ENCODE measurements at places on chromosomes 4 and X.
A peak's percentile ranks its signal among the peaks of the same experiment; 100 is the strongest.

DNA sequence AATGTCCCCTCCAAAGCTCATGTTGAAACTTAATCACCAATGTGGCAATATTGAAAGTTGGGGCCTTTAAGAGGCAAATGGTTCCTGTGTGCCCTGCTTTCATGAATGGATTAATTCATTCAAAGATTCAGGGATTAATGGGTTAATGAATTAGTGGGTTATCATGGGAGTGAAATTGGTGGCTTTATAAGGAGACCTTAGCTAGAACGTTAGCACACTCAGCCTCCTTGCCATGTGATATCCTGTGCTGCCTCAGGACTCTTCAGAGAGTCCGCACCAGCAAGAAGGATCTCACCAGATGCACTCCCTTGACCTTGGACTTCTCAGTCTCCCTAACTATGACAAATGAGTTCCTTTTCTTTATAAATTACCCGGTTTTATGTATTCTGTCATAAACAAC, 2.6 kb upstream of the WDR19 start:
- no peak for DNase-seq

GRCh38 chr4:114613560-114613959, 15.0 kb downstream of the UGT8 start:
- no peak for DNase-seq

- DNase-seq = no peak
Measured at GRCh38 chrX:97633798-97634197, 750.1 kb downstream of the RPA4 start.

- DNase-seq = no peak
Measured at GRCh38 chr4:17288151-17288550, 223.7 kb downstream of the QDPR start.

- no peak for DNase-seq
Measured at GRCh38 chrX:107348051-107348450, 101.4 kb upstream of the FRMPD3 start.

- DNase-seq = no peak
Measured at GRCh38 chr4:52861171-52861823, 820 bp upstream of the RASL11B start.

DNA sequence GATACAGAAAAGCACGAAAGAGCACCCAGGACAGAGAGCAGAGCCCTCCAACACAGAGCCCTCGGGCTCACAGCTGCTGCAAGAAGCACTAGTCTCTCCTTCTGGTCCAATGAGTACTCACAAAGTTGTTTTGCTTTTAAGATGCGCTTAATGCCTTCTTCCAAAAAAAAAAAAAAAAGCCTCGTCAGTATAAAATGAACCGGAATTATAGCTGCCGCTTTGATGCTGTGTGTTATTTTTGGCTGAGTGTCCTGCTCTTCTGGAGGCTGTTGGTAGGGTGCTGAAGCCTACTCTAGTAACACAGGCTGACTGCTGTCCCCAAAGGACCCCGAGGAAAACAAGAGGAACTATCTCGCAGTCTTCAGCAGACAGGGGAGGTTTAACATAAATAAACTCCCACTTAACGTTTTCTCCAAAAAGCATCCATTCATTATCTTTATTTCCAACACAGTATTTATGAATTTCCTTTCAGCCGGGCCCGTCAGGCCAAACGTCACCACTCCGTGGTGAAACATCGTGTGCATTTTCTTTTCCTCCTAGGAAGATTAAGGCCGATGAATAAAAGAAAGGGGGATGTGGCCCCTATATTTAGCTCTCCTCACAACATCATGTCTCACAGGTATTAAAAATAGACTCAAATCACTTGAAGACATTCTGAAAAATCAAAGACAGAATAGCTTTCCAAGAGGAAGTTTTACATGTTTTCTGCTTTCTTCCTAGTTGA, 213.7 kb upstream of the PPARGC1A start:
- no peak for DNase-seq

DNA sequence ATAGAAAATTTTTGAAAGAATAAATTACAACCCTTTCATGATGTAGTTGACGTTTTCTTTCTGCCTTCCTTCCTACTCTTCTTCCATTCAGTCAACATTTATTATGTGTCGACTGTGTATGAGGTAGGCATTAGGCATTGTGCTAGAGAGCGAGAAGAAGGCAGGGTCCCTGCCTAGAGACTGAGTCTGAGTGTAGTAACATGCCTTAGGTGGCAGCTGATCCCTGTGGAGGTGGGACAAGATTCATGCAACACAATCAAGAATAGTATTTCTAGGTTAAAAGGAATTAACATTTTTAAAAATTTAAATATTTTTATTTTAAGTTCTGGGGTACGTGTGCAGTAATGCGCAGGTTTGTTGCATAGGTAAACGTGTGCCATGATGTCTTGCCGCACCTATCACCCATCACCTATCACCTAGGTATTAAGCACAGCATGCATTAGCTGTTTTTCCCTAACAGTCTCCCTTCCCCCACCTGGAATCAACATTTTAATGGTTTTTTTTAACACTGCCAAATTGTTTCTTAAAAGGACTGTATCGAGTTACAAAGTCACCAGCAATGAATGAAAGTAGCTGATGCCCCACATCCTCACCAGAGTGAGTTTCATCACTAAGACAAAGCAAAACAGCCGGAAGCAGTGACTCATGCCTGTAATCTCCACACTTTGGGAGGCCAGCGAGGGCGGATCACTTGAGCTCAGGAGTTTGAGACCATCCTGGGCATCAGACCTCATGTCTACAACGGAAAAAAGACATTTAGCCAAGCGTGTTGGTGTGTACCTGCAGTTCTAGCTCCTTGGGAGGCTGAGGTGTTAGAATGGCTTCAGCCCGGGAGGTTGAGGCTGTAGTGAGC, 84.0 kb downstream of the WWC2 start:
- peak; percentile 35 for DNase-seq

DNA sequence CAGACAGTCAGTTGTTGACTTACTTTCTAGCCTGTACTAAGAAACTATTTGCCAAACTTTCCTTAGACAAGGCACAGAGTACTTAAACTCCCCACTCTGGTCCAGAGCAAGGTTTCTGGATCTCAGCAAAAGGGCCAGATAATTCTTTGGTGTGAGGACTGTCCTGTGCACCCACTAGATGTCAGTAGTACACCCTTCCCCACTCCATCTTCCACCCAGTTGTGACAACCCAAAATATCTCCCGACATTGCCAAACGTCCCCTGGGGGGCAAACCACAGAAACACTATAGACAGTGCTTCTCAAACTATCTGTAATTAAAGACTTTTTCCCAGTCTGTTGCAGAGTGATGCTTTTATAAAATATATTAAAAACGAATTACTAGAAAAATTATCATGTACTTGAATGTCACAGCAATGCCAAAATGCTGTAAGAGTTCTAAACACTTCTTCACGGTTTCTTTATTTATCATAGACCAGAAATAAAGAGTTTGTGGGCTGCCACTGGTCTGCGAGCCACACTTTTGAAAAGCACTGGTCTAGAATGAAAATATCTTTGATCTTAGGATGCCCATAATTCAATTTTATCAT, 203.5 kb downstream of the PRDM5 start:
- no peak for DNase-seq

DNA sequence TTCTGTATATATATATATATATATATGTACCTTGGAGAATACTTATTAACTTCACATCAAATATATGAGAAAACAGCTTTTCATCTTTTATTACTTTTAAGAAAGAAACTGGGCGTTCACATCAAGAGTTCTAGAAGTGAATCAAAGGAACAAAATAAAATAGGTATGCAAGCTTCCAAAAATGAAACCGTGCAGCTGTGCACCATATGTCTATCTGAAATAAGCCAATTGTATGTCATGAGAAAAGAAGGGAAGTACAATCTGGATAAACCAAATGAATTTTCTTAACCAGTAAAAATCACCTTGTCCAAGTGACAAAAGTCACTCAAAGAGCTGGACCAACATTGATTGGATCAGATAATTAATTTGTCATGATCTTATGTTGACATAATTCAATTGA, 405.4 kb upstream of the TECRL start:
- DNase-seq = no peak

- DNase-seq = no peak
Measured at GRCh38 chrX:19611636-19612376, 96.5 kb upstream of the MAP3K15 start.

- no peak for DNase-seq
Measured at GRCh38 chrX:68681443-68681941, 34.0 kb downstream of the STARD8 start.

DNA sequence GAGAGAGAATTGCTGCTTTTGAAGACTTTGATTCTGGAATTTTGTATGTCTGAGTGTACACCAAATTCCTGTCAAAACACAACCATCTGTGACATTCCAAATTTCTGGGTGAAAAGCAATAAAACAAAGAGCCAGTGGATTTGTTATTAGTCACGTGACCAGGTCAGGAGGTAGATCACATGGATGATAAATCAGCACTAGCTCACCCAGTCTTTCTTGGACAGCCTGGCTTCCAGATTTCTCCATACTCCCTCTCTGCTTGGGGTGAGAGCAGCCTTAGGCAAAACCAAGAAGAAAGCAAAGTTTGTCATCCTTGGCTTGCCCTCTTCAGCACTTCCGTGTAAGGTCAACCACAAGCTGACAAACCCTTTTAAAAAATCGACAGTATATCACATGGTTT, 194.2 kb downstream of the CLCN4 start:
- DNase-seq = no peak

DNA sequence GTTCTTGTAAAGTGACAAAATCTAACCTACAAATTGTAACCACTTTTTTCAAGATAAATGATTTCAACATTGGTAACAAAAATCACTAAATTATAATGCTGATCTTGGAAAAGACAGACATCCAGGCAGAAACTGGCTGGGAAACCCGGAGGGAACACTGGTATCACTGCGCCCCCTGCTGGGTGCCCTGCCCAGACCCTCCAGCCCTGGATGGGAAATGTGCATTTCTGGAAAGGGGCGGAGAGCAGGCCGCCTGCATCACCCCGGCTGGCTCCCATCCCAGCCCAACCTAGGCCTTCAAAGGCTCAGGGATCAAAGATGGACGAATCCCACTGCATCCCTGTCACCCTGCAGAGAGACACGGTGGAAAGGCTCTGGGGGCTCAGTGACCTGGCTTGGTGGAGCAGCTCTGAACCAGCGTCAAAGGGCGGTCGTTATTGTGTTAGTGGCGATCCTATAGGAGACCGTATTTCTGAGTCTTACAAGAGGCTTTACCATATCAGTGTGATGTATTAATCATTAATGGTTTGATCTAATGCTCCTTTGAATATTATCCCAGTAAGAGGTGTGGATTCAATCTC, 37.3 kb downstream of the ACOX3 start:
- no peak for DNase-seq

DNA sequence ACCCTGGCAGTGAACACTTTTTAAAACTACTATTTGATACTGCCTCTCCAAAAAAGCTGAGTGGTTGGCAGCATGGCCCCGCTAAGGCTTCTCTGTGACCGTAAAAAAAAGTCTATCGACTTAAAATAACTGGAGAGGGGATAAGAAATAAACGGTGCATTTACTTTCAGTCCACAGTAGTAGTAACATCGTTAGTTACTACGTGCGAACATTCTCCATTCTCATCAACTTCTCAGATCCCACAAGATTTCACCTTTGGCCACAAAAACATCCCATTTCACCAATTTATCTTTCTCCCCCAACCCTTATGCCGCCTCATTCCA, 524 bp upstream of the EXOSC9 start:
- no peak for DNase-seq

DNA sequence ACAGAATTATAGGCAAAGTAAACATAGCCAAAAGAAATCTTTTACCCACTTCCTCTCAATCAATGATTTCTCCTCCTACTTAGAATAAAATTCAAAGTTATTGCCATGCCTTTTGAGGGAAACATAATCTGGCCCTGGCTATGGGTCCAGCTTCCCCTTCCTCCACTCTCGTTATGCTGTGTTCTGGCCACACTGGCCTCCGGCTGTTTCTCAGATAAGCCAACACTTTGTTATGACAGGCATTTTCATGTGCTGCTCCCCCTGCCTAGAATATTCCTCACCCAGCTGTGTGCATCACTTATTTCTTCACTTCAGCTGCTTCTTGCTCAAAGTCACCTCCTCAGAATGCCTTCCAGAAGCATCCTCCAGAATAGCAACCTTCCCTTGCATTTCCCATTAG, 386.6 kb upstream of the AADAT start:
- no peak for DNase-seq

GRCh38 chr4:158786121-158786601, 17.3 kb downstream of the FNIP2 start:
- no peak for DNase-seq

GRCh38 chrX:123988423-123989111, 27.1 kb downstream of the STAG2 start:
- DNase-seq = no peak
